Hepatocyte (in vitro differentiated cells): ENCODE measurements at places on chromosomes 1 and 21. TPM values are rescaled to one million over a fixed set of nuclear protein-coding genes. Genes with fewer than 3 reads are reported as not detected.

OR2L13 gene
- not detected in 2 replicates for total RNA-seq

CELA2A gene
- 2.2 and 9.5 TPM in 2 replicates for total RNA-seq

PKLR gene
- total RNA-seq: 12.8 and 13.3 TPM in 2 replicates

GJA9 gene
- total RNA-seq: not detected in 2 replicates

IGSF9 gene
- total RNA-seq: 5.3 and 8.2 TPM in 2 replicates

SPRR5 gene
- total RNA-seq: not detected in 2 replicates

C1orf185 gene
- total RNA-seq: not detected in 2 replicates

CAMK1G gene
- total RNA-seq: 1.0 and 1.1 TPM in 2 replicates

LAMC1 gene
- total RNA-seq: 178 and 185 TPM in 2 replicates

CCDC190 gene
- not detected in 2 replicates for total RNA-seq

RGS5 gene
- total RNA-seq: 4.6 and 5.0 TPM in 2 replicates

LCE3E gene
- total RNA-seq: not detected in 2 replicates

RIPPLY3 gene
- total RNA-seq: 0.17 TPM in 1 of 2 replicates, not detected in the other

GNG12 gene
- total RNA-seq: 97.0 and 108 TPM in 2 replicates

GBP3 gene
- total RNA-seq: 10.8 and 12.0 TPM in 2 replicates

MTR gene
- total RNA-seq: 23.8 TPM in 2 replicates

PADI3 gene
- total RNA-seq: not detected in 2 replicates

CELA3B gene
- 0.33 TPM in 1 of 2 replicates, not detected in the other for total RNA-seq

SLC22A15 gene
- 5.4 and 6.9 TPM in 2 replicates for total RNA-seq

CD52 gene
- 1.2 and 8.1 TPM in 2 replicates for total RNA-seq

VAMP3 gene
- total RNA-seq: 109 and 532 TPM in 2 replicates

GJB4 gene
- total RNA-seq: 1.00 and 2.0 TPM in 2 replicates

AADACL3 gene
- 0.10 TPM in 1 of 2 replicates, not detected in the other for total RNA-seq

XCL1 gene
- 0.23 TPM in 1 of 2 replicates, not detected in the other for total RNA-seq

AMY1C gene
- total RNA-seq: not detected in 2 replicates
